IPS DF 19.7 (cell line): ENCODE measurements at places on chromosomes 5 and 9.

DNA sequence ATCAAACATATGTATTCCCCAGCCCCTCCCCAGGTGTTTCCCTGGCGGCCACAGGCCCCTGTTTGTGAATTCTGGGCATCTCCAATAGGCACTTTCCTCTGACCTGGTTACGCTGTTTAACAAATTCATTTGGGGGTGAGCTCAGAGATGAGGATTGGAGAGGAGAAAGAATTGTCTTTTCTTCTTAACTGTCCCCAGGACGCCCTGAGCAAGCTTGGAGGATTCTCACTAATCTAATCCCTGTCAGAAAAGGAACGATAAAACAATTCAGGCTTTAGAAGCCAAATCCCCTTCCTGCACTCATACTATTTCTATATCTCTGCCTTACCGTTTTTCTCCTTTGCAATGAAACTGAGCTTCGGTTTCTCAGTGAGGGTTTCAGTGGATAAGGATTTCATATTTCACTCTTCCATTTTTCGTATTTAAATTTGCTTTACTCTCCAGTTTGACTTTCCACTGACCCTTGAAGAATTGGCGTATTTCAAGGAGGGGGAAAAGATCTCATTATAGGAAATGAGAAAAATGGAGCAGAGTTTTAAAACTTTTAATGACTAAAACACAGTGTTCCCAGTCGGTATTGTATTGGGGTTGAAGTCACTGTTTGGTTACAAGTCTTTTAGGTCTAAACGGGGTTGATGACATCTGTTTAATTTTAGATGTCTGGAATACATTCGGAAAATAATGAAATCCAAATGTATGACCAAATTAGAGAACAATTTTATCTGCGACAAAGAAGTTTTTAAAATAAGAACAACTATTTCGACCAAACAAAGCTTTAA, 180.1 kb downstream of the MACROH2A1 start:
- no peak for DNase-seq

- DNase-seq = no peak
These were observed 298.7 kb downstream of the FBXL17 start for GRCh38 chr5:108083232-108083631.

- peak; percentile 48 for DNase-seq
These were observed 60.7 kb downstream of the MAT2B start for GRCh38 chr5:163565931-163566608.

- no peak for DNase-seq
These were observed 131.7 kb downstream of the ADGRV1 start for GRCh38 chr5:90690307-90690706.

DNA sequence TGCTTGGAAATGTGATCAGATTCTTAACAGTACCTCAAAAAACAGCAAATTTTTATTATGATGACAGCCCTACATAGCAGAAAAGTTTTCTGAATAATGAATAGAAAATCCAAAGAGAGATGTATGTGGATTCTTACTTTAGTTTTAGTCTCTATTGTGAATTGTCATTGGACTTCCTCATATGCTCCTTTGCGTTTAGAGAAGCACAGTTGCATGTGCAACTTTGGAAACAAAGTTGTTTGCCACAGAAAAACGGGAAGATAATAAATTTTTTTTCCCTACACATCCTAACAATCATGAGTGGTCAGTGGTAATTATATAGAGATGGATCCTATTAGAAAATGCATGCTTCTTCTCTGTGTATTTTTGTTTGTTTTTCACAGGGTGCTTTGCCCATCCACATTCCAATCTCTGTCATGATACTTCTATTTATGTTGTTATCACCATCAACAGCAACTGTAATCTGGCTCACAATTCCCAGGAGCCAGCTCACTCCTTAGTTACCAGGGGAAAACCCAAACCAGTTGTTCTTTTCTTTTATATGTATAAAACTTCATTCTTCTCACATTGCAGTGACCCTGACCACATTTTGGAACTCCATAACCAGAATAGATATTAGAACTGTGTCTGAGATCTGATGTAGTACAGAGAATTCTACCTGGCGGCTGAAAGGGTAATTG, 118.7 kb downstream of the NDUFS4 start:
- DNase-seq = no peak

DNA sequence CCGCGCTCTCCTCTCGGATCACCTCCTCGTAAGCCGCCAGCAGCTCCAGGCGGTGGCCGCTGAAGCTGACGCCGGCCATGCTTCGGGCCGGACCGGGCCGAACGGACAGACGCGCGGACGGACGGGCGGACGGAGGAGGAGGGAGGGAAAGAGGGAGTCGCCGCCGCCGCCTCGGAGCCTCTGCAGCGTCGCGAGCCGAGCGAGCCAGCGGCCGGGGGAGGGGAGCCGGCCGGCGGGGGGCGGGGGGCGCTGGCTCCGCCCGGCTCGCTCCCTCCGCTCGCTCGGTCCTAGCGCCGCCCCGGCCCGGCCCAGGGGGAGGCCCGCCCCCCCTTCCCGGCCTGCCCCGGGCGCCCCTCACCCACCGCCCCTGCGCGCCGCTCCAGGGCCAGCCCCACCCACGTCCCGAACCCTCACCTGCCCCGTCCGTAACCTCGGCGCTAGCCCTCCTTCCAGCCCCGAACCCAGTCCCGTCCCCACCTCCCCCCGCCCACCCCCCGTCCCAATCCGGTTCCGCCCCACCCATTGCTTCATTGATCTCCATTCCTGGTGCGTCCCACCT, at the start of gene DBN1:
TSS of gene DBN1 (minus strand) at position 192 of the 559 bp plus-strand sequence. CDS start at position 79, 113 bp downstream.
- DNase-seq = no peak
